LHCN-M2 (cell line): ENCODE measurements at places on chromosomes 2 and 18. TPM values are rescaled to one million over a fixed set of nuclear protein-coding genes. Genes with fewer than 3 reads are reported as not detected.

GALR1 gene
- total RNA-seq: not detected in 2 replicates

RELCH gene
- 22.8 and 25.5 TPM in 2 replicates for total RNA-seq

TBC1D8 gene
- 7.1 and 11.5 TPM in 2 replicates for total RNA-seq

ANKRD29 gene
- 5.8 and 7.1 TPM in 2 replicates for total RNA-seq

PHOSPHO2 gene
- total RNA-seq: 2.1 TPM in 2 replicates

SULT1C4 gene
- not detected in 2 replicates for total RNA-seq

EVX2 gene
- total RNA-seq: not detected in 2 replicates

BMP10 gene
- not detected in 2 replicates for total RNA-seq

MATN3 gene
- total RNA-seq: 6.9 and 8.2 TPM in 2 replicates

RFX8 gene
- total RNA-seq: 27.8 and 33.4 TPM in 2 replicates

NXPH2 gene
- total RNA-seq: not detected in 2 replicates

VWA3B gene
- total RNA-seq: not detected in 2 replicates

NT5C1B gene
- total RNA-seq: not detected in 2 replicates

PRSS56 gene
- total RNA-seq: 0.40 and 0.71 TPM in 2 replicates

SRD5A2 gene
- total RNA-seq: not detected in 2 replicates

FOXD4L1 gene
- total RNA-seq: 0.06 TPM in 1 of 2 replicates, not detected in the other

CCDC74A gene
- 14.2 and 20.6 TPM in 2 replicates for total RNA-seq

CNTNAP5 gene
- not detected in 2 replicates for total RNA-seq

LONRF2 gene
- not detected in 2 replicates for total RNA-seq

C1QL2 gene
- total RNA-seq: not detected in 2 replicates

MYO7B gene
- 0.13 and 0.29 TPM in 2 replicates for total RNA-seq

ALK gene
- total RNA-seq: 0.06 TPM in 1 of 2 replicates, not detected in the other

C2orf68 gene
- 9.4 and 15.7 TPM in 2 replicates for total RNA-seq

DUSP2 gene
- total RNA-seq: 0.23 and 0.71 TPM in 2 replicates

REG3G gene
- total RNA-seq: not detected in 2 replicates

GCG gene
- 0.17 TPM in 1 of 2 replicates, not detected in the other for total RNA-seq

NCKAP5 gene
- total RNA-seq: 0.40 and 0.58 TPM in 2 replicates

RIT2 gene
- total RNA-seq: not detected in 2 replicates

CXCR1 gene
- not detected in 2 replicates for total RNA-seq

METTL8 gene
- total RNA-seq: 24.9 and 32.1 TPM in 2 replicates

PNO1 gene
- 31.7 and 35.3 TPM in 2 replicates for total RNA-seq

TMEM247 gene
- total RNA-seq: not detected in 2 replicates

RGPD3 gene
- total RNA-seq: 0.11 and 0.13 TPM in 2 replicates

CFAP210 gene
- total RNA-seq: not detected in 2 replicates

EIF2AK3 gene
- total RNA-seq: 10.3 and 11.1 TPM in 2 replicates

HS6ST1 gene
- 13.6 and 15.6 TPM in 2 replicates for total RNA-seq

NETO1 gene
- total RNA-seq: not detected in 2 replicates

RAB27B gene
- 30.9 and 41.2 TPM in 2 replicates for total RNA-seq

MARCHF4 gene
- 1.9 and 2.7 TPM in 2 replicates for total RNA-seq

PLEKHH2 gene
- 1.1 and 2.8 TPM in 2 replicates for total RNA-seq

DSG1 gene
- total RNA-seq: not detected in 2 replicates
